HAP-1 (cell line): ENCODE measurements at places on chromosomes 1 and 21.

GRCh38 chr1:33823401-33823800 is 40.5 kb upstream of the HMGB4 start:
- no peak for DNase-seq

- no peak for DNase-seq
Measured at GRCh38 chr1:156489935-156490293, 10.7 kb downstream of the MEF2D start.

DNA sequence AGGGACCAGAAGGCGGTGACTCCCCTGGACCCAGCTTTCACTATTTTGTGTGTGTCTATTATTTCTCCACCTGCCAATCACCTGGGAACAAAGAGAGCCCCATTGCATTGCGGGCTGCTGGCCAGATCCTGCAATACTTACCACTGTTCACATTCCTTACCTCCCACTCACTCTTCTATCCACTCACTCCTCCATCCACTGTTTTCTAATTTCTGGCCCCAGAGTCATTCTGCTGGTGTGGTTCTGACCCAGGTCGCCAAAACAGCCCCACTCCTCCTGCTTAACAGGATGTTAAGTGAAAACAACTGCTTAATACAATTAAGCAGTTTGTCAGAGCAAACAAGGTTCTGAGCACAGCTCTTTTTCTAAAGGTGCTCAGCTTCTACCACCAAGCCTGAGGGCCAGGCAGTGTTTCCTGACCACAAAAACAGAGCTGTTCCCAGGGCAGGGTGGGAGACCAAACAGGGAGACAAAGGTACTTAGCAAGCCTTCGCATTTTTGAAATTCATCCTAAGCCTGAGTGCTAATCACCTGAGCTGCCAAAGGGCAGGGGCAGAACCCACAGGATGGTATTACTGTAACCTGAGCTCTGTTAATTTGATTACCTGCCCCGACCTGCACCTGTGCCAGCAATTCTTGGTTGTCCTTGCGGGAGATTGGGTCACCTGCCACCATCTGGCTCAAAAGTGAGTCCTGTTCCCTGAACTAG is 38.5 kb upstream of the EFCAB14 start:
- DNase-seq = no peak

- DNase-seq = no peak
Measured at GRCh38 chr1:210447456-210448057, 118.9 kb downstream of the HHAT start.

DNA sequence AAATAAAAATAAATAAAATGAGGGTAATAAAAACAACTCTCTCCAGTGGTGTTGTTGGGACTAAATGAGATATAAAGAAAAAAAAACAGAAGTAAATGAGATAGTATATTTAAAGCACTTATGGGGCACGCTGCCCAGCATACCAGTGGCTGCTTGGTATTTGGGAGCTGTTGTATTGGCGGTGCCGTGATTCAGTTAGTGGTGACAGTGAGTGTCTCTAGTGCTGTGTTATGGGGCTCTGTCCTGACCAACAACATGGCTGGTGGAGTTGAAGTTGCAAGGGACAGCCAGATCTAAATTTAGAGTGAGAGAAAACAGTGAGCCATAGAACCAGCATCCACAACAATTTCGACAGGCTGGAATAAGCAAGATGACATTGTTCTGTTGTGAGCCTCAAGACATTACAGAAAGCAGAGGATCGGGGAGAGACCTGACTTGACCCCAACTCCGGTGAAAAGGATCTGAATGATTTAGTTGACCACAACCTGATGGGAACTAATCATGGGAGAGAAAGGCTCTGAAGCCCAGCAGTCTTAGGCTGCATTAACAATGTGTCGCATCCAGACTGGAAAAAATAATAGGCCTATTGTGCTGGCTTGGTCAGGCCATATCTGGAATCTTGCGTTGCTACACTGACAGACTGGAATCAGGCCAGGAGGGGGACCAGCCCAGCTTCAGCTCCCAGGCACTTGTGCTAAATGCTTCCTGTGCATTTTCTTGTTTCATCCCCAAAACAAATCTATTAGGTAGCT is 2.4 kb upstream of the MFSD2A start:
- DNase-seq = peak; percentile 72

DNA sequence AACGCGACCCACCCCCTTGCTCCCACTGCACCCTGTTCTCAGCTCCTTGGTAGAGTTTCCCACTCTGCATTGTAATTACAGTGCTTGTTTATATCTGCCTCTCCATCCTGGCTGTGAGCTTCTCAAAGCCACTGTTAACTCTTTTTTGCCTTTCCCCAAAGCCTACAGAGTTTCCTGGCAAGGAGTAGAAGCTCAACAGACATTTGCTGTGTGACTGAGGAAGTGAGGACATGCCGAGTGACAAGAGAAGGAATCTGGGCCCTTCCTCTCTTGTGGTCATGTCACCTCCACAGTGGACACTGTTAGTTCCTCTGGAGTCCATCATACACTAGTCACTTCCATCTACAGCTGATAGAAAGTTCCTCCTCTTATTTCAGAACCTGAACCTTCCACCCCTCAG is 6.1 kb upstream of the IGSF8 start:
- DNase-seq = no peak

DNA sequence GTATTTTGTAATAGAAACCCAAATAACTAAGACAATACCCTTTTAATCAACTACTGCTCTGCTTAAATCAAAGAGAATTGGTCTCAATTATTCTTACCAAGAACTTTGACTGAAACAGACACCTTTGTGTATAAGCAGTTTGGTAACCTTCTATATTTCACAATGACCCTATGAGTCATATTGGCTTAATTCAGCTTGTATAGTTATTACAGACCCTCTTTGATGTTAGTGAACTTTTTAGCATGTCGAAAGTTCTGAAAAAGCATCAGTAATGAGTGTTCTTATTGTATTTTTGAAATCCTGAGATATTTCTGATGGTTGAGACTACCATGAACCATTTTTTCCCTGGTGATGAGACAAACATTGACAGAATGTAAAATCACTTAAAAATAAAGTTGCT is 43.3 kb upstream of the RABGAP1L start:
- DNase-seq = no peak

DNA sequence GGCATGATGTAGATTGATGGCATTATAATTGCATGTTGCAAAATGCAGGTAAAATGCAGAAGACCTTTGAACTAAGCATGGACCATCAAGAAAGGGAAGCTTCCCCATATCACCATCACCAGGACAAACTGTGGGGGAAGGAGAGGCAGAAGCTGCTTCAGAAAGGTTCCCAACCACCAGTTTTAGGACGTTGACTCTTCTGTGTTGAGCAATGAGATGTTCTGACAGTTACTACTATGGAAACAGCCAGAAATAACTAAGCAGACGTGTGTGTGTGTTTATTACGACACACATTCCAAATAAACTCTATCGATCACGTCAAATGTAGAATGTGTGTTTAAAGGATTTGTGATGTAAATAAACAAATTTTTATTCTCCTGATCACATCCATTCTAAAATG is 110.2 kb upstream of the PLD5 start:
- no peak for DNase-seq

- DNase-seq = no peak
Measured at GRCh38 chr1:111887385-111887784, 102.1 kb downstream of the KCND3 start.

- no peak for DNase-seq
Measured at GRCh38 chr1:165069829-165070228, 286.7 kb downstream of the LMX1A start.

- DNase-seq = no peak
Measured at GRCh38 chr1:51690285-51690961, 73.5 kb downstream of the OSBPL9 start.

GRCh38 chr1:88608139-88608943 is 75.7 kb upstream of the PKN2 start:
- peak; percentile 12 for DNase-seq

DNA sequence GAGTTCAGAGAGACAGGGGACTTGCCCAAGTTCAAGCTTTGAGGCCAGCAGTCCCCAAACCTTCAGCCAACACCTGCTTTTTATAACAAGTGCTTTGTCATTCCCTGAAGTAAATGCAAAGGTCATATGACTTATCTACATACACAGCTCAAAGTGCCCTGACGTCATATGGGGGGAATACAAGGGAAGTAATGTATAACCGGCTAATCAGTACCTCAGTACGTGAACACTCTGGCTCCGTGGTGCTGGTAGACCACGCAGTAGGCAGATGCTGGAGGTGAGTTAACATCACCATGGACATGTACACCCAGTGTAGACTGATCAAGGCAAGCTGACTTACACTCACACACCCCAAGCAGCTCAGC is 60.0 kb downstream of the BACE2 start:
- no peak for DNase-seq

DNA sequence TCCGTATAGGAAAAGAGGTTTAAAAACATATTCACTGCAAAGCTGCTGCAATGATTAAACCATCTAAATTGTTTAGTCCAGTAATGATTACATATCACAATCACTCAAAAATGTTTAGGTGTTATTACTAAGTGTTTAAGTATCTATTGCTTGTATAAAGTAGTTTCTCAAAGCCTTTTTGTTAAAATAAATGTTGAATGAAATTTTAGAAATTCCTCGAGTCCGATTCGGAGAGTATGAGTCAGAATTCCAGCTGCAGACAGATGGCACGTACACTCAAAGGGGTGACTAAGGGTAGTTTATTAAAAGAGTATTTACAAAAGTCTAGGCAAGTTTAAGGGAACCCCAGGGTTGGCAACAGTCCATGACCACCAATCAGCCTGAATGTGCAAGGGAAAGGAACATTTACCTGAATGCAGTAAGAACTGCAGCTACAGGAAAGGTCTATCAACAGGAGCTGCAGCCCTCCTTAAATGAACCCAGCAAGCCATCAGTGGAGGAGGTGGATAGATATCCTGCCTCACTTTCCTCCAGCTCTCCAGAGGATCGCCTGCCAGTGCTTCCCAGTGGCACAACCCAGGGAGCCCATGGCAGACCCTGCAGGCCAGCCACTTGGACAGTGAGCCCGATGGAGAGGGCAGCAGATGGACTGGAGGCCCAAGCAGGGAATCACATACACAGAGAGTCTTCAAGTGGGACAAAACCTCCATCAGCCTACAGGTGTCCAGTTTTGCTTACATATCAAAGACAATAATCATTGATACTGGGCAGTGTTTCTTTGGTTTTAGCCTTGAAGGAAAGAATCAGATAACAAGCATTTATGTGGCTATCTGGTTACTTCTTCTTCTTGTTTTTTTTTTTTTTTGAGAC is 92.1 kb upstream of the SLC44A3 start:
- no peak for DNase-seq

DNA sequence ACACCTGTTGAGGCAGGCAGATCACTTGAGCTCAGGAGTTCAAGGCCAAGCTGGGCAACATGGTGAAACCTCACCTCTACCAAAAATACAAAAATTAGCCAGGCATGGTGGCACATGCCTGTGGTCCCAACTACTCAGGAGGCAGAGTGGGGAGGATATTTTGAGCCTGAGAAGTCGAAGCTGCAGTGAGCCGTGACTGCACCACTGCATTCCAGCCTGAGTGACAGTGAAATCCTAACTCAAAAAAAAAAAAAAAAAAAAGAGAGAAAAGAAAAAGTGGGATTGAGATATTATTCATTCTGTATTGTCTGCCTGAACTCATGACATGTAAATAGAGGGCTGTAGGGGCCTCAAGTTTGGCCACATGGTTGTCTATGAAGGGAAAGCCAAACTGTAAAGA is 37.3 kb downstream of the WNT2B start:
- DNase-seq = no peak

DNA sequence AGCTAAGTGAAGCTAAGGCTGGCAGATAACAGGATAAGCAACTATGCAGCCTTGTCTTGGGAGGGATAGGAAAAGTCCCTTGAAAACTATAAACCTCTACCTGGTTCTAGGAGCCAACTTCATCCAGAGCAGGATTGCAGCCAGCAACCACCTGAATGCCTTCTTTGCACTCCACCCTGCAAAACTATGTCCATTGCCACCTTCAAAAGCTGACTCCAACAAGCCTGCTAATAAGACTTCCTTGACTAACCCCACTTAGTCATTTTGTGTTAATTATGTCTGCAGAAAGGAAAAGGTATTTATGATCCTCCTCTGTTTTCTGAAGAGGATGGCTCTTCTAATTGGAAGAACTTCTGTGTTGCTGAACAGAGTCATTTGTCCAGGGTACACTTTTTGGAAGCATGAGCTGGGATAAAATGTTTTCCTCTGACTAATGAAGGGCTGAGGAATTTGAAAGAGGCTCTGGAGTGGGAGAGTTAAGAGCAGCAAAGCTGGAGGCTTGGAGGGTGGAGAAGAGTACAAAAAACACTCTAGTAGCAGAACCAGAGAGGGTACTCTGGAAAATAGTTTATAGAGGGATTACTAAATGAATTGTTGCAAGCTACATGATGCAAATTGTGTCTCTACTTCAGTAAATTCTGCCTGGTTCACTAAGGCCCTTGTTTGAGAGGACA is 9.6 kb upstream of the RIMKLA start:
- no peak for DNase-seq

DNA sequence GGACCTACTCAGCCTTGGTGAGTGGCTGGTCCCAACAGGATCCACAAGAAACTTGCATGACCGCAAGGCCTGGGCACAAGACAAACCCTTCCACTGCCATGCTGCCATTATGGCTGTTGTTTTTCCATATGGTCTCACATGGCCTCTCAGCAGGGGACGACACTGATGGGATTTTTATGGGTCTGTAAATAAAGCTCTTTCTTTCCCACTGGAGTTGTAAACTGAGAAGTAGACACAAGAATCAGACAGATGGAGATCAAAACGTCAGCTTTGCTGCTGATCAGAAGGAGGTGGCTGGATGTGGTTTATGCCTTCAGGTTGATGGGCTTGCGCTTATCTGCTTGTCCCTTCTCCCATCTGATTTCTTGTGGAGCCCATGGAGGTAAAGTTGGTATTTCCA is 138.1 kb upstream of the KCNJ6 start:
- no peak for DNase-seq

DNA sequence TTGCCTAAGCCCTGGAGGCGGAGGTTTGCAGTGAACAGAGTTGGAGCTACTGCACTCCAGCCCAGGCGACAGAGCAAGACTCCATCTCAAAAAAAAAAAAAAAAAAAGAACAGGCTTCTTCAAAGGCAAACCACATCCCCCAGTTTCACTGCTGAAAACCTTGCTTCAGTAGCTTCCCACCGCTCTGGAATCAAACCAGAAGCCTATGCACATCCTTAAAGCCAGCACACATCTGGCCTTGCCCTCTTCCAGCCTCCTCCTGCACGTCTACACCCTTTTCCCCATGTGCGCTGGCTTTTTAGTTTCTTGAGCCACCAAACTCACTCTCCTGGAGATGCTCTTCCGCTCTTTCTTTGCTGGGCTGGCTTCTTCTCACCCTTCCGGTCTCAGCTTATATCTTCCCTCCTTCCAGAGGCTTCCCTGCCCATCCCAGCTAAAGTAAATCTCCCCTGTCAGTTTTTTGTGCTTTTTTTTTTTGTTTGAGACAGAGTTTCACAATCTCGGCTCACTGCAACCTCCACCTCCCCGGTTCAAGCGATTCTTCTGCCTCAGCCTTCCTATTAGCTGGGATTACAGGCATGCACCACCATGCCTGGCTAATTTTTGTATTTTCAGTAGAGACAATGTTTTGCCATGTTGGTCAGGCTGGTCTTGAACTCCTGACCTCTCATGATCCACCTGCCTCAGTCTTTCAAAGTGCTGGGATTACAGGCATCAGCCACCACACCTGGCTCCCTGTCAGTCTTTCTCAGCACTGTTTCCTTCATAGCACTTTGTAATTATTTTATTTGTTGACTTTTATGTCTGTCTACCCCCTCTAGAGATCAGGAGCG is 42.0 kb upstream of the ID3 start:
- DNase-seq = no peak
